ENCODE measurements at places on chromosomes 7 and 10.

DNA sequence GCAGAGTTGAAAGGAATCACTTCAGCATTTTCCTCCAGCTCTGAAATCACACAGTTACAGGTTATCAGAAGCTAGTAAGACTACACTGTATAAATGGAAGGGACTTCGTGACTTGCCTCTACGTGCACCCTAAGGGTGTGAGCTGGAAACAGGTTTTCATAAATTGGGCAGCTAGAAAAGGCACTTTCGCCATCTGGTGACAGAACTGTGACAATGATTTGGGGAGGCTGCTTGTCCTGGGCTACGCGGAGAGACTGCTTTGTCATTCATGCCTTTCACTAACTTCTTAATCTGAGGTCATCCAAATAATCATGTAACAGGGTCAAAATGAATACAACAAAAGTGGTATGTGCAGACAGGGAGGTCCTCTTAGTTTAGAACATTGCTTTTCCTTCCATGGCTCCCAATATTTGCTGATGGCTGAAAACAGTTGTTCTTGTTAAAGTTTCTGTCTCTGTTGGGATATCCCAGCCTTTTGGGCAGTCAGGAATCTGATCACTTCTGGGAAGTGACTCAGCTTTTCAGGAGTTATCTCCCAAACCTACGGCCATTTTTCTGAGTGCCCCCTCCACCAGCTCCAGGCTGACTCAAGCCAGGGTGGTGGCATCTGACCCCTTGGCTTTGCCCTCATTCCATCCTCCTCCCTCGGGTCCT is 17.8 kb downstream of the VWC2 start:
- no peak for DNase-seq

GRCh38 chr7:127447326-127447945 is 54.9 kb upstream of the ZNF800 start:
- no peak for DNase-seq

DNA sequence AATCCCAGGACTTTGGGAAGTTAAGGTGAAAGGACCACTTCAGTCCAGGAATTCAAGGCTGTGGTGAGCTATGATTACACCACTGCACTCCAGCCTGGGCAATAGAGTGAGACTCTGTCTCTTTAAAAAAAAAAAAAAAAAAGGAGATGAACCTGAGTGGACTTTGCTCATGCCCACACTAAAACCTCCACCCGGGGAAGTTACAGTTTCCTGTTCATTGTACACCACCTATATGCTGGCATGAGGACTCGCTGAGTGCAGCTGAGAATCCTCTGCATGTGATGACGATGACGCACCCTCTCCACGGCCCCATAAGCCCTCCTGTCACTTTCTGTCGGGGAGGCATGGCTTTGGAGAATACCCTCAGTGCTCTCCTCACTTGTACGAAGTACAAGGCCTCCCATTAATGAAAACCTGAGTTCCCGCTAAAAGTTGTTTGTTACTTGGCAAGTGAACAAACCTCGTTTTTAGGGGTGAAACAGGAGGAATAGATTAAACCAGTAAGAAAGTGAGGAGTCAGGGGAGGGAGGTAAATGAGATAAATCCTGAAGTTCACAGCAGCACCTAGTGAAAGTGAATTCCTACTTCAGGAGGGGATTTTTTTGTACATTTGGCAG is 15.9 kb downstream of the TMEM176B start:
- no peak for DNase-seq

DNA sequence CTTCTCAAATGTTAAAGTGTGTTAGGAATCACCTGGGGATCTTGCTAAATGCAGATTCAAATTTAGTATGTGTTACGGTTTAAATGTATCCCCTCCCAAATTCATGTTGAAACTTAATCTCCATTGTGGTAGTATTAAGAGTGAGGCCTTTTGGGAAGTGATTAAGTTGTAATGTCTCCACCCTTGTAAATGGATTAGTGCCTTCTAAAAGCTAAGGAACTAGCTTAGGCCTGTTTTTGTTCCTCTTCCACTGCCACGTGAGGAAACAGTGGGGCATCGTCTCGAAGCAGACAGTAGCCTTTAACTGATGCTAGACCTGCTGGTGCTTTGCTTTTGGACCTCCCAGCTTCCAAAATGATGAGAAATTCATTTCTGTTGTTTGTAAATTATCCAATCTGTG is 52.3 kb upstream of the SEMA3D start:
- no peak for DNase-seq

GRCh38 chr7:50270531-50271018 is 33.9 kb upstream of the IKZF1 start:
- DNase-seq, result no peak

- DNase-seq, result no peak
Observed at GRCh38 chr10:21125471-21126228, 228.5 kb upstream of the NEBL start.

DNA sequence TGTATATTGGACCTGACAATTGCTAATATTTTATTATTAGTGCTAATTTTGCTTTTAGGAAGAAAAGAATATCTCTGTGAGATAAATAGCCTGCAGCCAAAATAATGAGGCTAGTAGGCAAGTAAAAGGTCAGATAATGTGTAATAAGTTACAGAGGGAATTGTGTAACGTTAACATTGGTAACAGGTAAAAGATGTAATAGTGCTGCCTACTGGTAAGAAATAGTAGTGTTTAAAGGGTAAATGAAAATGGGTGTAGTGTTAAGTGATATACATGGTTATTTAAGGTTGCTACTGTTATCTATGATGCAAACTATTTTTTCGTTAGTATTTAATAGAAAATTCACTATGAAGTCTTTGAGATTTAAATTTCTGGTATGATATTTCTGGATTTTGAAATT is 9.2 kb upstream of the FOXP2 start:
- DNase-seq, result no peak

DNA sequence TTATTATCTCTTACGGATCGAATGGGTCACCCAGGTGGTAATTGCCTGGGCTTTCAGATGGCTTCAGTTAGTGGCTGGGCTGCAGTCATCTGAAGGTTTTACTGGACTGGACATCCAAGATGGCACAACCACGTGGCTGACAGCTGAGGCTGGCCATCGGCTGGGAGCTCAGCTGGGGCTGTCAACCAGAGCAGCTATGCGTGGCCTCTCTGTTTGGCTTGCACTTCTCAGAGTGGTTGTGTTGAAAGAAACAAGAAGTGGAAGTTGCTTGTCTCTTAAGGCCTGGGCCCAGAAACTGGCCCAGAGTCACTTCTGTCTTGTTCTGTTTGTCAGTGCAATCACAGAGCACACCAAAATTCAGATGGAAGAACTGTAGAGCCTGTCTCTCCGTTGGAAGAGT is 5.7 kb upstream of the GDI2 start:
- DNase-seq, result no peak

- DNase-seq, result no peak
Observed at GRCh38 chr7:106563466-106564150, 97.3 kb downstream of the CCDC71L start.

DNA sequence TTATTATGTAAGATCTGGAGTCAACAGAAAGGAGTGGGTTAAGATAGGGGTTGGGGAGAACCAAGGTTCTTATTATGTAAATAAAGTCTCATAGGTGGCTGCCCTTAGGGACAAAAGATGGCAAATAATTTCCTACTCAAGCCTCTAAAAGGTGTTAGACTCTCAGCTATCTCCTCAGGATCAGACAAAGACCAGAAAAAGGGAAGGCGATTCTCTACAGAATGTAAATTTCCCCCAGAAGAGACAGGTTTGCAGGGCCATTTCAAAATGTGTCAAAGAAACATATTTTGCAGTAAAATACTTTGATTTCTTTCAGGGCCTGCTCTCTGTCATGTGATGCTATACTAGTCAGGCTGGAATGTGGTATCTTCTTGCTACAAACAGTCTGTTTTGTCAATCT is 80.3 kb downstream of the MICU1 start:
- no peak for DNase-seq
